ENCODE measurements at places on chromosomes 1 and 21.

DNA sequence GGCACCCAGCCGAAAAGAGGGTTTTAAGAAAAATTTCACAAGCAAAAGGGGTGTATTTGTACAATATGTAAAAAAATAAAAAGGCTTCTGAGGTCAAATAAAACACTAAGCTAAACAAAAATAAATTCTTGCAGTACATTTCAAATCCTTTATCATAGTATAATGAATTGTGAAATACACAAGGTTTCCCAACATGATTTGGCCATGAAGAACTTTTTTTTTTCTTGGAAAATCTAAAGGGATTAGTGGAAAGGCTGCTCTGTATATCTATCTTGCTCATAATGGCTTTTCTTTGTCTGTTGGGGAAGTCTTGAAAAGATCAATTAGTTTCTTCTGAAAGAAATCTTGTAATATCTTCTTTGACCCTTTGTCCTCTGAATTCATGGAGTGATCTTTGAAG, 593.4 kb downstream of the PLPP3 start:
- DNase-seq: no peak

DNA sequence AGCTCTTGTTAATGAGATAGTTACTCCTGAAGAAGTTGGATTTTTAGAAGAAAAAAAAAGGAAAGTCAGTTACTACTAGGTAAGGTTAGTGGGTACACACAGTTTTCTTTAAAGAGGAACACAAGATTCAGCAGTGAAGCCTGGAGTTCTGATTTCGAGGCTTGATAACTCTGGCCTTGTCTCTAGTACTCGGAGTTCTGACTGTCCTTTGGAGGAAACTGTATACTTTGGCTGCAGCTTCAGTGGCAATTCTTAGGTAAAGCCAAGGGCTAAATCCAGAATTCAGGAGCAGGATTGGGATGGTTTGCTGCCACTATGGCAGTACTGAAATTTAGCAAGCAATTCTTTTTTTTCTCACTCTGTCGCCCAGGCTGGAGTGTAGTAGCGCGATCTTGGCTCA, 9.2 kb downstream of the ACADM start:
- no peak for DNase-seq

- DNase-seq: no peak
These were observed 7.8 kb upstream of the TDRD5 start for GRCh38 chr1:179583771-179584320.

DNA sequence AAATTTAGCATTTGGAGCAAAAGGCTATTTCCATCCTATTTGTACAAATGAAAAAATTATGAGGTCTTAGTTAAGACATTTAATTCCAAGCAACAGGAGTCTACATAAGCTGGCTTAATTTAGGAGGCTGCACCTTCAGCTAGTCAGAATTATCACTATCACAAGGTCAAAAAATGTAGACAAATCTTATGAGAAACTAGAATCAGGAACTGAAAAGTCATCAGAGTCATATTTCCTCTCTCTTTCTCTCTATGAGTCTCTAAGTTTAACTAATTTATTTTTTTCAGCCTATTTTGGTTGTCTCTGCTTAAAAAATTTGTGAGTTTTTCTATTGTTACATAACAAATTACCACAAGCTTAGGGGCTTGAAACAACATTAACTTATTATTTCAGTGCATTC, 807.1 kb upstream of the PRMT6 start:
- DNase-seq: no peak

DNA sequence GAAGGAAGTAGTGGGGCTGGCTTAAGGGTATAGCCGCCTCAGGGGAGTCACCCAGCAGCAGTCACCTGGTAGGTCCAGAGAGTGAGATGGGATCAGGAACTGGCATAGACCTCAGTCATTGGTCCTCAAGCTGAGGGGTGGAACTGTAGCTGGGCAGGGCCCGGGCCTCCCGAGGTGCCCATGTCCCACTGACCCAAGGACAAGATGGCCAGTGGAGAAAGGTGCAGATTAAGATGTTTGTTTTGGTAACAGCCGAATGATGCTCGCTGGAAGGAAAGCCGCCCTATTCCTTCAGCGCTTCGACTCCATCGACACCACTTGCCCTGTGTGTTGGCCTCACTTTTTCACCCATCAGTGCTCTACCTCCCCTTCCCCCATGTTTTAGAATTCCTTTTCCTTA, 16.4 kb downstream of the COL9A2 start:
- no peak for DNase-seq

- DNase-seq: no peak
These were observed 853 bp upstream of the DOP1B start for GRCh38 chr21:36155603-36156338.

- DNase-seq: peak; percentile 46
These were observed 563 bp upstream of the NFIA start for GRCh38 chr1:61081686-61082310.

GRCh38 chr1:173479649-173480048, 2.5 kb downstream of the PRDX6 start:
- no peak for DNase-seq
